Airway epithelial cell (primary cell): ENCODE measurements at places on chromosomes 11 and 22. TPM values are rescaled to one million over a fixed set of nuclear protein-coding genes. Genes with fewer than 3 reads are reported as not detected.

Gene CALCB
- not detected in 2 replicates for total RNA-seq

Gene TMEM121B
- 0.07 TPM in 1 of 2 replicates, not detected in the other for total RNA-seq

Gene RTN4RL2
- 0.14 TPM in 1 of 2 replicates, not detected in the other for total RNA-seq

Gene OR52A1
- total RNA-seq, result not detected in 2 replicates

Gene RFPL3
- total RNA-seq, result not detected in 2 replicates

Gene TNNI2
- 0.63 and 4.1 TPM in 2 replicates for total RNA-seq

Gene FOLR3
- 0.21 TPM in 1 of 2 replicates, not detected in the other for total RNA-seq

Gene OR2AG1
- total RNA-seq, result not detected in 2 replicates

Gene RBMXL2
- total RNA-seq, result not detected in 2 replicates

Gene ZPR1
- 37.7 and 53.8 TPM in 2 replicates for total RNA-seq

Gene UQCC3
- 18.9 and 26.7 TPM in 2 replicates for total RNA-seq

Gene MS4A6E
- not detected in 2 replicates for total RNA-seq

Gene TMEM151A
- total RNA-seq, result 0.14 TPM in 1 of 2 replicates, not detected in the other
